ENCODE measurements at places on chromosomes 5 and 9. TPM values are rescaled to one million over a fixed set of nuclear protein-coding genes. Genes with fewer than 3 reads are reported as not detected.
A peak's percentile ranks its signal among the peaks of the same experiment; 100 is the strongest.

DNA sequence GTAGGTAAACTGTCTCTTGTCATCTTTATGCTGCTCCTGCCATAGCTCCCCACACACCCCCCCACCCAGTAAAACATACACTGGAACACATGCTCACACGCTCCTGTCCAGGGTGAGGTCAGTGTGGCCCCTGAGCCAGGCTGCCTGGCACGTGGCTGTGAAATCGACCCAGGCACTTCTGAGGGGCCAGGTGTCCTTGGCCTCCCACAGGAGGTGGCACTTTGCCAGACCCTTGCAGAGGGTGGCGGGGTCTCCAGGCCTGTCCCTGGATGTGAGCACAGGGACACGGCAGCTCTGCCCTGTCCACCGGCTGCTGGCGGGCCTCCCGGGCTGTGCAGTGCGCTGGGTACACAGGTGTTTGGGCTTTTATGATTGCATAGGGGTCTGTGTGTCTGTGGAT, 10.0 kb upstream of the CRB2 start:
- no peak overlapping the region for H3K27ac ChIP-seq
- H3K4me1 ChIP-seq, result peaks cover 3% of the 10 kb centered on the region
- peaks cover 13% of the 10 kb centered on the region for H3K27me3 ChIP-seq
- no peaks in the 10 kb centered on the region for H3K36me3 ChIP-seq

NUTM2F gene
- total RNA-seq, result 0.09 TPM

DNA sequence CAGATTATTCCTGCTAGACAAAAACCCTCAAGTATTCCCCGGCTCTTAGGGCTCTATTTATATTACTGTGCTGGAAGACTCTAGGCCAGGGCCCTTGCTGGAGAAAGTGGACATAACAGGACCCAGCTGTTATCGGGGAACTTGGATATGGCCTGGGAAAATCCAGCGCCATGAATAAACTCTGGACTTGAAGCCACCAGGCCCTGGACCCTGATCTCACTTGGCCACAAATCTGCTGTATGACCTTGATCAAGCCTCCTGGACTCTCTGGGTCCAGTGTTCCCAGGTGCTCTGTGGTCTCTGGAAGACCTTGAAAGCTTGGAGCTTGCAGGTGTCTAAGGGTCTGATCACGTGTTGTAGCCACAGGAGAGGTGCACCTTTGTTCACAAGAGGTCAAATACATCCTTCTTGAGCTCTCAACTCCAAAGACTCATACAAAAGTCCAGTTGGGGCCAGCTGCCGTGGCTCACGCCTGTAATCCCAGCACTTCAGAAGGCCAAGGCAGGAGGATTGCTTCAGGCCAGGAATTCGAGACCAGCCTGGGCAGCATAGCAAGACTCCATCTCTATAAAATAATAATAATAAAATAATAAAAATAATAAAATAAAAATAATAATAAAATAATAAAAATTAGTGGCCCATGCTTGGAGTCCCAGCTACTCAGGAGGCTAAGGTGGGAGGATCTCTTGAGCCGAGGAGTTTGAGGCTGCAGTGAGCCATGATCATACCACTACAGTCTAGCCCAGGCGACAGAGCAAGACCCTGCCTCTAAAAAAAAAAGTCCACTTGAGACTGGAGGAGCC, 26.5 kb downstream of the COL27A1 start:
- peaks cover 30% of the 10 kb centered on the region for H3K4me1 ChIP-seq
- no peak for DNase-seq
- no peak overlapping the region for H3K4me3 ChIP-seq
- H3K27me3 ChIP-seq, result no peaks in the 10 kb centered on the region

KIF12 gene
- total RNA-seq, result not detected

GRCh38 chr5:73786043-73786831, 160.2 kb downstream of the ARHGEF28 start:
- DNase-seq, result no peak
- H3K36me3 ChIP-seq, result no peaks in the 10 kb centered on the region
- peaks cover 12% of the 10 kb centered on the region for H3K4me1 ChIP-seq
- peaks cover 2% of the 10 kb centered on the region for H3K27me3 ChIP-seq
- no peak overlapping the region for H3K4me3 ChIP-seq

- no peaks in the 10 kb centered on the region for H3K27me3 ChIP-seq
- DNase-seq, result no peak
- no peaks in the 10 kb centered on the region for H3K36me3 ChIP-seq
- H3K4me3 ChIP-seq, result no peak overlapping the region
These were observed 22.9 kb downstream of the KDM4C start for GRCh38 chr9:6780690-6781089.

GRCh38 chr5:69444127-69444754, 29.3 kb downstream of the MARVELD2 start:
- no peak overlapping the region for H3K4me3 ChIP-seq
- H3K4me1 ChIP-seq, result no peaks in the 10 kb centered on the region
- no peaks in the 10 kb centered on the region for H3K27me3 ChIP-seq
- no peaks in the 10 kb centered on the region for H3K36me3 ChIP-seq

DNA sequence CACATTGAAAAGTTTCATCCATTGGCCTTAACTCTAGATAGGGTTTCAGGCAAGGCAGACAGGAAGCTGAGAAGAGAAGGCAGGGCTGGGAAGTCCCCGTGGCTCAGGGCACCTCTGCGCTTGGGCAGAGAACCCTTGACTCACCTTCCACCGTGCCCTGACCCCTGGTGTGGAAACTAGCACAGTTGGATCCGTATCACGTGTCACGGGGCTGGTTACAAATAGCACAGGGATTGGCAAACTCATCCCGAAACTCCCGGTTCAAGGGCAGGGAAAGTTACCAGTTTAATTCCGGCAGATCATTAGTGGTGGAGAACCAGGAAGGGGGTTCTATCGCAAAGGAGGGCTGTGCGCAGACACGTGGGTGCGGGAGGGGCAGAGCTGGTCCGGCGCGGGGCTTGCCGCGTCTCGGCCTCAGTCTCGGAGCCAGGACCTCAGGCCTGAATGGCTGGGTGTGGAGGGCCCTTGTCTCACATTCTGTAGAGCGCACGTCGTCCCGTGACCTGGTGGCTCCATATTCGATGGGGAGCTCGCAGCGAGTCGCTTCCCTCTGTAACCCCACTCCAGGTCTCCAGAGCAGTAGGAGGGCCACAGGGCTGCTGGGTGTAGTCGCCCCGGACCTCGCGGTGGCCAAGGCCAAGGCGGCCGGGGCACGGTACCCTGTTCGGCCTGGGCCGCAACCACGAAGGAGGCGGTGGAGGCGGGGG, 771 bp upstream of the TMEM171 start:
- H3K4me3 ChIP-seq, result peak overlapping the region; percentile 83
- no peak for DNase-seq
- no peaks in the 10 kb centered on the region for H3K36me3 ChIP-seq
- H3K27me3 ChIP-seq, result peaks cover 91% of the 10 kb centered on the region
- peaks cover 5% of the 10 kb centered on the region for H3K4me1 ChIP-seq

DNA sequence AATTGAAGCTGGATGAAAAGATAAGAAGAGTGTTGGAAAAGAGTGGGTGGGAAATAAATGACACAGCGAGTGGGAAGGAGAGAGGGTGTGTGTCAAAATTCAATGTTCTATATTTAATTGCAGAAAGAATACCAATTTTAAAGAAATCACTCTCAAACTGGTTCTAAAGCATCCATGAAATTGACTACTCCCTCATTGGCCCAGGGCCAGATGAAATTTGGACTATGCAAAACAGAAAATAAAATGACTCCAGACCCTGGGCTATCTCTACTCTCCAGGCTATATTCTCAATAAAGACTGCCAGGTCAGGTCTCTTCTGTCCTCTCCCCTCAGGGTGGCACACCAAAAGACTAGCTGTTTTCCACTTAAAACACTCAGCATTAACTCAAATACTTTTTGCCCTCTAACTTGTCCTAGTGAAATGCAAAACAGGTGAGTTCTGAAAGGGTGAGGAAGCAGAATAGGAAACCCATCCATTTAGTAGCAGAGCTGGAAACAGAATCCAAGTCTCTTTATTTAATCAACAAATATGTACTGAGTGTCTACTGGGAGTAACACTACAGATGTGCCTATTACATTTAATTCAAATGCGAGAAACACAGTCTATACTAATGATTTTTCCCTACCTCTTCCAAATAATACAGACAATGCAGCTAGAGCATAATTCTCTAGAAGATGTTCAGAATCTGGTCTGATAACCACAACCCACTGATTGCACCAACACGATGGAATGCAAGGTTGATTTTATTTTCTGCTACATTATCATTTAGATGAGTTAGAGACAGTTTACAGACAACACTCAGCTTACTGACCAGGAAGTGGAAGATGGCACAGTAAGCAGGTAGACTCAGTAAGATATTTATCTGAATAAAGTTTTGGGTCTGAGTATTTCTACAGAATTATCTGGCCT, 42.1 kb downstream of the EFCAB9 start:
- H3K4me1 ChIP-seq, result peaks cover 17% of the 10 kb centered on the region
- H3K4me3 ChIP-seq, result no peak overlapping the region
- no peak overlapping the region for H3K27ac ChIP-seq
- no peaks in the 10 kb centered on the region for H3K27me3 ChIP-seq
- no peak for DNase-seq

PCDHA9 gene
- 1.4 TPM for total RNA-seq

FYB1 gene
- not detected for total RNA-seq

HDAC3 gene
- total RNA-seq, result 110 TPM

DNA sequence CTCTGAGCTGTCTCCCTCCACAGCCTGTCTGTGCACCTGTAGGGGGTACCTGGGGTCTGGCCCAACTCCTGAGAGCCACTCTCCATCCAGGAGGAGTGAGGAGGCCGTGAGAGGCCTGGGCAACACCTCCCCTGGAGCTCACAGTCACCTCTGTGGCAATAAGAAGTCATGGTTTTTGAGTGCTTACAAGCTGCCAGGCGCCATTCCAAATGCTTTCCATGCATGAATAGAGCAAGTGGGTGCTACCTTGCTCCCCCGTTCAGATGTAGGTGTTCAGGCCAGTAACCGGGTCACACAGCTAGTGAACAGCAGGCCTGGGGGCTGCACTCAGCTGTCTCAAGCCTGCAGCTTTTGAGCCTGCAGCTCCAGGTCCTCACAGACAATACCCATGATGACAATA, 30.6 kb downstream of the CORO2A start:
- no peak overlapping the region for H3K27ac ChIP-seq
- peaks cover 6% of the 10 kb centered on the region for H3K4me1 ChIP-seq
- no peaks in the 10 kb centered on the region for H3K27me3 ChIP-seq
- no peak for DNase-seq
- H3K4me3 ChIP-seq, result no peak overlapping the region

EPB41L4A gene
- 10.8 TPM for total RNA-seq

GRCh38 chr5:135442431-135443160, 4.6 kb downstream of the DCANP1 start:
- H3K27ac ChIP-seq, result no peak overlapping the region
- H3K4me3 ChIP-seq, result no peak overlapping the region
- H3K4me1 ChIP-seq, result peaks cover 3% of the 10 kb centered on the region
- no peaks in the 10 kb centered on the region for H3K36me3 ChIP-seq
- no peak for DNase-seq
- H3K27me3 ChIP-seq, result no peaks in the 10 kb centered on the region

DNA sequence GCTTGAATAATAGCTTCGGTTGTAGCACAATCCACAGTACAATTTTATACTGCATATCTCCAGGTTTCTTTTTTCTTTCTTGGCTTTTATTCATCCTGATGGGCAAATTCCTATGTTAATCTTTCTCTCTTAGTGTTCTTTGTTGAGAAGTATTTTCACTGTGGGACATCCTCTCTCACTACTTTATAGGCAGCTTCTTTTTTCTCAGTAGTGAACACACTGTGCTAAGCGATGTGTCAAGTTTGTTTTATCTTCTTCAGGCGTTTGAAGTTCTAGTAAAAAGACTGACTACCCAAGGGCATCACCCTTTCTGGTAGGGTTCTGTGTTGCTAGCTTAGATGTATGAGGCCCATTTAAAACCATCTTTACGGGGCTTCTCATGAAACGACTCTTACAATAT, 182.1 kb downstream of the FAM170A start:
- H3K36me3 ChIP-seq, result peaks cover 9% of the 10 kb centered on the region
- H3K27me3 ChIP-seq, result no peaks in the 10 kb centered on the region
- peaks cover 5% of the 10 kb centered on the region for H3K4me1 ChIP-seq
- H3K27ac ChIP-seq, result no peak overlapping the region
- H3K4me3 ChIP-seq, result no peak overlapping the region

- no peak overlapping the region for H3K27ac ChIP-seq
- no peak overlapping the region for H3K4me3 ChIP-seq
- H3K27me3 ChIP-seq, result no peaks in the 10 kb centered on the region
These were observed 843.9 kb upstream of the DMAC1 start for GRCh38 chr9:8643464-8643863.

DNA sequence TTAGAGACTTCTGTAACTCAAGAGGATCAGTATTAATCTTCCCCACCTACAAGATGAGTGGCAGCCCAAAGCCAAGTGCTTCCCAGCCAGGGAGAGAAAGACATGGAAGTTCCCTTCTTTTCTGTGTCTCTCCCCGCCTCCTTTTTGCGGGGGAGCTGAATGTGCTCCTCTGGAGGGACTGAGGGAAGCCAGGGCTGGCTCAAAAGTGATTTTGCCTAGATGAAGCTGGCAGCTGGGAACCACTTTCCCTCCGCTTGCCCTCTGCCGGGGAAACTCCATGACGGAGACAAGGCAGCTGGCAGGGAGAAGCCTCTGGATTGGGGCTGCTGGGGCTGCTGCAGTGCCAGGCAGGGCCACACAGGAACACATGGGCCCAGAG, 24.4 kb downstream of the EGR1 start:
- no peak for DNase-seq
- H3K4me1 ChIP-seq, result peaks cover 37% of the 10 kb centered on the region

NAIP gene
- total RNA-seq, result 11.3 TPM

Data from neural crest cell (in vitro differentiated cells).